SK-MEL-5 (cell line): ENCODE measurements at places on chromosomes 1 and 21. TPM values are rescaled to one million over a fixed set of nuclear protein-coding genes. Genes with fewer than 3 reads are reported as not detected.

DNA sequence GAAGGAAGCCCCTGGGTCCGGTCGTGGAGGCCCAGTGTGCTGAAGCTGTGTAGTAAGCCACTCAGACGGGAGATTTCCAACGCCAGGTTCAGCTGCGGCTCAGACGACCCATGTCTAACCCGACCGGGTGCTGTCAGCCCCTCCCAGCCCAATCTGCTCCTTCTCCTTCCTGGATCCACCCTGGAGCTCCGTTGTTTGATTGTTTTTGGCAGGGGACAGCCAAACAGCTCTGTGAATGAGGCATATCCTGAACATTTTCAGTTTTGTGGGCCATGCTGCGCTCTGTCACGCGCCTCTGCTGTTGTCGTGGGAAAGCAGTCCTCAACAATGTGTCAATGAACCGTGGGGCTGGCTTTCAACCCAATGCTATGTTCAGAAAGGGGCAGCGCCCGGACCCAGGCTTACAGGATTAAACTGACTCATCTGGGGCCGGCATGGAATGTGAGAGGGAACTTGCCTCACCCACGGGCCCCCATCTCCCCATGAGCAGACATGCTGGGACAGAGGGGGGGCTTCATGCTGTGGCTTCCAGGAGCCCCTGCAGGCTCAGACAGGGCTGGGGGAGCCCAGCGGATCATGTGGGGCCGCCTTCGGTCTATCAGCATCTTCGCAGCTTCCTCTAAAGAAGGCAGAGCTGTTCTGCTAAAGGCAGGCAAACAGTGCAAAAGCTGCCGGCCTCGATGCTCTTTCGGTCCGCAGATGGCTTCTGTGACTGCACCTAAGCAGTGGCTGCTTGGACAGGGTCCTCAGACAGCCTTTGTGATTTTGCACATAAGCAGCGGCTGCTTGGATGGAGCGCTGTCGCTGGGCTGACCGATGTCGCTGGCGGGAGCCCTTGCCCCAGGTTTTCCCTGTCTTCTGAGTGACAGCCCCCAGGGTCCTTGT, 101.7 kb downstream of the RIPK4 start:
- no peak for DNase-seq

DNA sequence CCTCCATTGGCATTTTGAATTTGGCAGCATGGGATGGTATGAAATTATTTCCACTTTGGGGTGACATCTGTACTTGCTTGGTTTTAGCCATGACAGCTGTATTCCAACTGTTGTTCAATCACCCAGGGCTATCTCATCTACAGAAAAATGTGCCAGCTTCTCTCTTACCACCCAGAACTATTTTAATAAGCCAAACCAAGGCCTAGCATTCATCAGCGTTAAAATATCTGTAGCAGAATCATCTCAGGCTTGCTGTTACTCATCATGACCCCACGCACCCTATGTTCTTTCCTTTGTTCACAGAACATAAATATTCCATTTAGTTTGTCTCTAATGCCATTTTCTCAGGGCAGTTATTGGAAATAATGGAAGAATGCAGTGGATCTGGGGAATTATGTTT, 49.8 kb downstream of the GIPC2 start:
- DNase-seq, result no peak

- no peak for DNase-seq
Observed at GRCh38 chr1:78721136-78721535, 71.5 kb downstream of the IFI44 start.

- DNase-seq, result no peak
Observed at GRCh38 chr1:43233631-43234030, 36.2 kb upstream of the TMEM125 start.

DNA sequence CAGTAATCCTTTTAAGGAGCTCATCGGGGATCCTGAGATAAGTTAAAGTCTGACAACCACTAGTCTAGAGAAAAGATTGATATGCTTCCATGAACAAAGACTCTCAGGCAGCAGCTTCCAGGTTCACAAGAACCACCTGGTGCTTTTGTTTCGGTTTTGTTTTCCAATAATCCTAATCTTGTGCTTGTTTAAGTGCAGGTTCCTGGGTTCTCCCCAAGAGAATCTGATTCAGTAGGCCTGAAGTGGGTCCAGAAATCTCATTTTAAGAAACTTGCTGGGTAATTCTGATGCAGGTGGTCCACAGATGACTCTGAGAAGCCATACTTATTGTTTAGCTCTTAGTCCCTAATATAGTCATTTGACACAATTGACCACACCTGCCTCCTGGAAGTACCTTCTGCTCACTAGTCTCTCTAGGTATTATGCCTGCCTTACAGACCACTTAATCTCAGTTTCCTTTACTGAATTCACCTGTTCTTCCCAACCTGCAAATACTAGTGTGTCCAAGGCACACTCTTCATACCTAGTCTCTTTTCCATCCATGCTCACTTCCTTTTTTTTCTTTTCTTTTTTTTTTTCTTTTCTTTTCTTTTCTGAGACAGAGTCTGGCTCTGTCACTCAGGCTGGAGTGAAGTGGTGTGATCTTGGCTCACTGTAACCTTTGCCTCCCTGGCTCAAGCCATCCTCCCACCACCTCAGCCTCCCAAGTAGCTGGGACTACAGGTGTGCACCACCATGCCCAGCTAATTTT, 20.5 kb upstream of the FRRS1 start:
- DNase-seq, result no peak

DNA sequence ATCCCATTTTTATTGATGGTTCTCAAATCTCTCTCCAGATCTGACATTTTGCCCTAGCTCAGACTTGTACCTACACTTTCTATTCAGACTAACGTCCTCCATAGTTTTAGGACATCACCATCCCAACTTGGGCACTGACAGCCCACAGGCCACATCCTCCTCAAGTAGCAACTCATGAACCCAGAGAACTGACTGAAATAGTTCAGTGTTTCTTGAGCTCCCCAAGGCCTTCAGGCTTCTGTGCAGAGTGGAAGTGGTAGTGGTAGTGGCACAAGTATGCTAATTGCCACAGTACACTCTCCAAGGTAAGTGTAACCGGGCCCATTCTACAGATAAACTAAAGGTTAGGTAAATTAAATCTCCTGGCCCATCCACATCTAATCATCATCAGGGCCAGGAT, 112.6 kb downstream of the SLC45A1 start:
- no peak for DNase-seq

DNA sequence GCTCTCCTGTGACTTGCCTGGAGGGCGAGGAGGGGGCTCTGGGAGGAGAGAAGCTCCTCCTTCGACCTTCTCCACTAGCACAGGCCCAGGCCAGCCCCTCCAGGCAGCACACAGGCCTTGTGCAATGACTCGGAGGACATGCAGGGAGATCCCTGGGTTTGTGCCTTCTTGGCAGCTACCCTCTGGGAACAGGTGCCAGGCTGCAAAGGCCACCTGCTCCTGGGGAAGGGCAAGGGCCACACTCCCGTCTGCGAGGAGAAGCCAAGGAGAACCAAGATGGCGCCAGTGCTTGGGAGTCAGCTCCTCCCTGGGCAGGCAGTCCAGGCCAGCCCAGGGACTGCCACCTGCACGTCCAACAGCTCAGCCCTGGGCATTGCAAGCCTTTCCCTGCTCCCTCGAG, 15.3 kb downstream of the CASZ1 start:
- no peak for DNase-seq

GRCh38 chr1:176073524-176074157, 133.4 kb downstream of the COP1 start:
- peak; percentile 79 for DNase-seq

- DNase-seq, result no peak
Observed at GRCh38 chr21:38661197-38661871, 144.4 kb upstream of the ETS2 start.

DNA sequence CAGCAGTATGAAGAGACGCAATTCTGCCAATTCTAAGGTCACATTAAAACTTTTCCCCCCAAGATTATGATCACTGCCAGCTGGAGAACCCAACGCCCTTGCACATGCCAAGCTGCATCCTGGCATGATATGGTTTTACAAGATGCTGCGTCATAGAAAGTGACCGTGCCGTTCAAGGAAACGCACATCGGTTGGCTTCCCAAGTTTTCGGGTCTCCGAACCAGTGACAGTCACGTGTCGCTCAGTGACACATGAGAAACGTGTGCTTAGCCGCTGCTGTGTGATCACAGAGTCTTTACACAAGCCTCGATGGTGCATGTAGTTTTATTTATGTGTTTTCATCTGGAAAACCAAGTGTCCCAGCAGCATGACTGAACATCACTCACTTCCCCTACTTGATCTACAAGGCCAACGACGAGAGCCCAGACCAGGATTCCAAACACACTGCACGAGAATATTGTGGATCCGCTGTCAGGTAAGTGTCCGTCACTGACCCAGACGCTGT, 7.4 kb downstream of the SMIM1 start:
- no peak for DNase-seq

GRCh38 chr1:229225331-229225782, 45.6 kb upstream of the RAB4A start:
- DNase-seq, result no peak

DNA sequence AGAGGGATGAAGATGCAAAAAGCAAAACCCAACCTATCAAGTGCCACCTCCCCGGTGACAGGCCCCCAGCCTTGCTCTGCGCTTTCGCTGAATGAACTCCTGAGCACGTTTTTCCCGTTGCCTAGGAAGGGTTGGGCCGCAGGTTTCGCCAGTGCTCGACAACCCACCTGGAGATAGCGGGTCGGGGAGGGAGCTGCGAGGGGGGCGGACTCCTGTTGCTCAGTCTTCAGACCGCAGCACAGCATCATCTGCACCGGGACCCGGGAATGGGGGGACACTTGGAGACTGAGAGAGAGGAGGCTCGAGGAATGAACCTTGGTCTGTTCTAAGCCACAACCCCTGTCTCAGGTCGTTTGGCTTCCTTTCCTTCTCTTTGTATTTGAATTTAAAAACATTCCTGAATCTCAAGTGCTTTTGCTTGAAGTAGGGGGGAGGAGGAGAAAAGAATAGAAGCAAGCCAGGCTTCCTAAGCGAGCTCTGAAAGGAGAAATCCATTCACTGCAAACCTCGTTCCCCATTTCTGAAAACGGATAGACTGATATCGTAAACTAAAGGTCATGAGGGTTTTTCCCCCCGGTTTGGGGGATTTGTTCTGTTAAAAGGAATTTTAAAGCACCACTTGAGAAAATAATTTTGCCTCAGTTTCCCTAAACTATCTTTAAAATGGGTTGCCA, 1.2 kb downstream of the AK5 start:
- DNase-seq, result no peak

GRCh38 chr1:233695901-233696300, 82.0 kb downstream of the KCNK1 start:
- no peak for DNase-seq

DNA sequence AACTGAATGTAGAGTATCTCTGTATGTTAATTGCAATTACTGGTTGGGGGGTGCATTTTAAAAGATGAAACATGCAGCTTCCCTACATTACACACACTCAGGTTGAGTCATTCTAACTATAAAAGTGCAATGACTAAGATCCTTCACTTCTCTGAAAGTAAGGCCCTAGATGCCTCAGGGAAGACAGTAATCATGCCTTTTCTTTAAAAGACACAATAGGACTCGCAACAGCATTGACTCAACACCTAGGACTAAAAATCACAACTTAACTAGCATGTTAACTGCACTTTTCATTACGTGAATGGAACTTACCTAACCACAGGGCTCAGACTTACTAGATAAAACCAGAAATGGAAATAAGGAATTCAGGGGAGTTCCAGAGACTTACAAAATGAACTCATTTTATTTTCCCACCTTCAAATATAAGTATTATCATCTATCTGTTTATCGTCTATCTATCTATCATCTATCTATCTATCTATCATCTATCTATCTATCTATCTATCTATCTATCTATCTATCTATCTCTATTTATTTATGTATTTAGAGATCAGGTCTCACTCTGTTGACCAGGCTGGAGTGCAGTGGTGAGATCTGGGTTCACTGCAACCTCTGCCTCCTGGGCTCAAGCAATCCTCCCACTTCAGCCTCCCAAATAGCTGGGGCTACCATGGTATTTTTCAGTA, 47.8 kb downstream of the CHML start:
- no peak for DNase-seq

DNA sequence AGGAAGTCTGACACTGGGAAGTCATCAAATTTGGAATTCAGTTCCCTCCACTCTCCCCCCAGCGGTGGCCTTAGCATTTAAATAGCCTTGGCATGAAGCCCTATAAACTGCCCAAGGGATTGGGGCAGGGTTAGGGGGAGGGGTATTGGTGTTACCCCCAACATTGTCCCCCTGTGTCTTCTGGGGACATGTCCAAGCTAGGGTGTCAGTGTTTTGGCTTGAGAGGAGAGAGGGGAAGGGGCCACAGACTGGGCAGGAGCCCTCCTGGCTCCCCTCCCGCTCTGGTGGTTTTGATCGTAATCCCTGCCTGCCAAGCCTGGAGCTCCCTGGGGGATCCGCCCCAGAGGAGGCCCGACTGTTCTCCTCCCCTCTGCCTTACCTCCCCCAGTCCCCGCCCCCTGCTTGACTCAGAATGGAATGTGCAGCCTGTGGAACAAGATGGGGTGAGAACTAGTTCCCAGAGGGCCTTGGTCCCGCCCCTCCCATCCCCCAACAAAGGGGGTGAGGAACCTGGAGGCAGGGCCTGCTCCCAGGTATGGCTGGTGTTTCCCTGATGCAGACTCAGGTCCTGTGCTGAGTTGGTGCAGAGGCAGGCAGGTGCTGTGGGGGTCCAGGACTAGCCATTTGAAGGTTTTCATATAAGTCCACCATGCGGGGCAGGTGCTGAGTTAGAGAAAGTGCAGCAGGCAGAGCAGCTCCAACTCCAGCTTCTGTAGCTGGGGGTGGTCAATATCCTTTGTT, 7.4 kb downstream of the SOX13 start:
- DNase-seq, result peak; percentile 40

PODN gene
- total RNA-seq, result not detected in 2 replicates

LRIF1 gene
- 27.3 and 29.7 TPM in 2 replicates for total RNA-seq

CD34 gene
- total RNA-seq, result 0.21 TPM in 1 of 2 replicates, not detected in the other

ORC1 gene
- total RNA-seq, result 9.8 and 10.3 TPM in 2 replicates

MAP1LC3C gene
- total RNA-seq, result 0.13 TPM in 1 of 2 replicates, not detected in the other

VTCN1 gene
- 0.37 and 0.40 TPM in 2 replicates for total RNA-seq

CELA3B gene
- not detected in 2 replicates for total RNA-seq

RIT1 gene
- 18.2 and 21.6 TPM in 2 replicates for total RNA-seq

RGSL1 gene
- not detected in 2 replicates for total RNA-seq

GBP5 gene
- total RNA-seq, result not detected in 2 replicates

TRIM63 gene
- total RNA-seq, result 118 and 129 TPM in 2 replicates

SLC25A34 gene
- total RNA-seq, result 0.40 and 1.3 TPM in 2 replicates

SERPINC1 gene
- total RNA-seq, result not detected in 2 replicates
